ENCODE measurements at places on chromosomes 6 and 20. TPM values are rescaled to one million over a fixed set of nuclear protein-coding genes. Genes with fewer than 3 reads are reported as not detected.

RSPO3 gene
- polyA plus RNA-seq: 14.2 TPM

DNA sequence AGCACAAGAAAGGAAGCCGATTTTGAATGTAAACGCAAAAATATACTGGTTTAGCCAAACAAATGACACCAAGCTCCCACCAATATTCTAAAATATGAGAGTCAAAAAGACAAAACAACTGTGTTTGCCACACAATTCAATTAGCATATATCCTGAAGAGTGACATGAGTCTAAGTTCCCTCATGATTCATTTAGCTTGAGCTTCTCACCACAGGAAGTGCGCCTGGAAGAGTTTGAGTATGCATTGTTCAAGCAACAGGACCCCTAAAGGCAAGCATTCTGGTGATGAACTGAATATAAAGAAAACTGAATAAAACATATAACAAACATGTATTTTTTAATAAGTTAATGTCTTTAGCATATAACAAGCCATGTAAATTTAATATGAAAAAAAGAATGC, 115.2 kb upstream of the RUNX2 start:
- no peak for DNase-seq

DNA sequence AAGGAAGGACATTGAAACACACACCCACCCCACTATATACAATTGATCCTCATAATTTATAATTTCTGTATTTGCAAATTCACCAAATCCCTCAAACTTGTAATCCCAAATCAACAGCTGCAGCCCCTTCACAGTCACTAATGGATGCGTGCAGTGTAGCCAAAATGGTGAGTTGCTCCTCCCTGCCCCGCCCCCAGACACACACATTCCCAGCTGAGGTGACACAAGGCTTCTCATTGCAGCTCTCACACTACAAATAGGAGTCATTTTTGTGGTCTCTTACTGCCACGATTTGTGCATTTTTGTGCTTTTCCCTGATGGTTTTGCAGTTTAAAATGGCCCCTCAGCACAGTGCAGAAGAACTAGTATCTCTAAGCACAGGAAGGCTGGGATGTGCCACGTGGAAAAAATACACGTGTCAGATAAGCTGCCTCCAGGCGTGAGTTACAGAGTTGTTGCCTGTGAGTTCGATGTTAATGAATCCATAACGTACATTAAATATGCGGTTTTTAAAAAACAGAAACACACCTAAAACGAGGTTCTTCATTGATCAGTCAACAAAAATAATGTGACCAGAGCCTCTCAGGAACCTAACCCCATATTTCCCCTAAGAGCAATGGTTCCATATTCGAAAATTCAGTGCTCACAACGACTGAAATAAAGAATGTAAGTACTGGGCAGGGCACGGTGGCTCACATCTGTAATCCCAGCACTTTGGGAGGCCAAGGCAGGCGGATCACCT, 8.2 kb downstream of the ATP9A start:
- DNase-seq: no peak

FAM209B gene
- not detected for polyA plus RNA-seq
